ENCODE measurements at places on chromosomes 6 and 20.

DNA sequence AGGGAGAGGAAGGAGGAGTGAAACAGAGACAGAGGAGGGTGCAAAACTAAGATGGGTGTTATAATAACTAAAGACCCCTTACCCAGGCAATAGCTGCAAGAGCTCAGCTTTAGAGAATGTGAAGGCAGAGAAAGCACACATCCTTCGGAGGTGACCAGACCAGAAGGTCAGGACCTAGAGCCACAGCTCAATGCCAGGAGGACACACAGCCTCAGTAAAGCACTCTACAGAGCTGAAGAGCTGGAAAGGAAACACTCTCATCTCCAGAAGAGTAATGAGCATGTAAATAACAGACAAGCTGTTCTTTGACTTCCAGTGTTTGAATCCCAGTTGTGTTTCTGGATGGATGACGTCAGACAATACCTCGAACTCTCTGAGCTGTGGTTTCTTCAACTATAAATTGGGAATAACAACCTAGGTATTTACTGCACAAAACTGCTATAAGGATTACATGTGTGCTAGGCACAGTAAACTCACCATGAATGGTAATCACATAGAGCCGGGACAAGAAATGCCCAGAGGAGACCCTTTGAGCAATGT, 63.2 kb downstream of the MAP3K5 start:
- DNase-seq = no peak

GRCh38 chr6:1853761-1854160, 244.0 kb downstream of the FOXC1 start:
- no peak for DNase-seq

- DNase-seq = no peak
Observed at GRCh38 chr6:23368557-23368956, 757.5 kb upstream of the NRSN1 start.

DNA sequence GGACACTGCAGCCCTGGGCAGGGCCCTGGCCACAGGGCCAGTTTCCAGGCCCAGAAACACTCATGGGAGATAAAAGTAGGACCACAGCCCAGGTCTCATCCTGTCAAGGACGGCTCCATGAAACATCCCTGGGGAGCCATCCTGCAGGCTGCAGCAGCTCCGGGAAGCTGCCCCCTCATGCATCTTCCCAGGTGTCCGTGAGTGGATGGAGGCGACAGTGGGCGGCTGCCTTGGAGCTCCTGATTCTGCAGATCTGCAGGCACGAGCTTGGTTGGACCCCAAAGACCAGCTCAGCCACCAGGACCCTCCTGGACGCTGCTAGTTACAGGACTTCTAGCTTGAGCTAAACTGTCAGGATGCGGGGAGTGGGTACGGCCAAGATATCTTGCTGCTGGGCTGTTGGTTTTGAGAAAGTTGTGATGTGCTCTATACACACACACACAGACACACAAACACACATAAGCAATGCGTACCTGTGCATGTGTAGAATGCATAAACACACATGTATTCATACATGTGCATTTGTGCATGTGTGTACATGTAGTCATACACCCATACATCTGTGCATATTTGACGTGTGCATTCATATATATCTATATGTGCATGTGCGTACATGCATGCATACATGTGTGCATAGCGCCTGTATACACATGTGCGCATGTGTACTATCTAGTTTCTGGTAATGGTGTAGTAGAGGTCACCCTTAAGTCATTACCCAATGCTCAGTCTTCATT, 297.8 kb downstream of the TAF4 start:
- DNase-seq = no peak

- peak; percentile 87 for DNase-seq
Observed at GRCh38 chr6:141562851-141563763, 569.6 kb upstream of the GJE1 start.

GRCh38 chr6:132132924-132133639, 181.9 kb upstream of the CCN2 start:
- peak; percentile 85 for DNase-seq

- DNase-seq = no peak
Observed at GRCh38 chr6:170449835-170450753, 103.0 kb downstream of the PSMB1 start.

DNA sequence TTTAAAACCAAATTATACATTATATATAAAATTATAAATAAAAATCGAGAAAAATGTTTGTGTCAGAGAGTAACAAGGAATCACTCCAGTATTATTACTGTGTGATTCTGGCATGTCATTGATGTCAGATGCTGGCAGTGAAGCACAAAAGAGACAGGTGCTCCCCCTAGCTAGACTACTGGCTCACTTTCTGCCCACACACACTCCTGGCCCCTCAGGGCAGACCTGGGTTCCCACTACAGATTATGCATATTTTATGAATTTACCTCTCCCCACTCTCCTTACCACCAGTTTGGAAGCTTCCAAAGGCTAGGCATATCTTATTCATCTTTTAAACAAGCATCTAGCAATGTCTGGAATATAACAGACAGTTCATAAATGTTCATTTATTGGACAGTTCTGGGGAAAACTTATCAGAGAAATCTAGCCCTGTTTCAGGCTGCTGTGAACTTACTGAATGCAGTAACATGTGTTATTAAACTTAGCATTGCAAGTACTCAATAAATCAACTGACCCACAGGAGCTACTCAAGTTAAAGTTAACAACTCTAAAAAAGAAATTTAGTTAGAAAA, 12.8 kb downstream of the SNX3 start:
- DNase-seq = no peak

DNA sequence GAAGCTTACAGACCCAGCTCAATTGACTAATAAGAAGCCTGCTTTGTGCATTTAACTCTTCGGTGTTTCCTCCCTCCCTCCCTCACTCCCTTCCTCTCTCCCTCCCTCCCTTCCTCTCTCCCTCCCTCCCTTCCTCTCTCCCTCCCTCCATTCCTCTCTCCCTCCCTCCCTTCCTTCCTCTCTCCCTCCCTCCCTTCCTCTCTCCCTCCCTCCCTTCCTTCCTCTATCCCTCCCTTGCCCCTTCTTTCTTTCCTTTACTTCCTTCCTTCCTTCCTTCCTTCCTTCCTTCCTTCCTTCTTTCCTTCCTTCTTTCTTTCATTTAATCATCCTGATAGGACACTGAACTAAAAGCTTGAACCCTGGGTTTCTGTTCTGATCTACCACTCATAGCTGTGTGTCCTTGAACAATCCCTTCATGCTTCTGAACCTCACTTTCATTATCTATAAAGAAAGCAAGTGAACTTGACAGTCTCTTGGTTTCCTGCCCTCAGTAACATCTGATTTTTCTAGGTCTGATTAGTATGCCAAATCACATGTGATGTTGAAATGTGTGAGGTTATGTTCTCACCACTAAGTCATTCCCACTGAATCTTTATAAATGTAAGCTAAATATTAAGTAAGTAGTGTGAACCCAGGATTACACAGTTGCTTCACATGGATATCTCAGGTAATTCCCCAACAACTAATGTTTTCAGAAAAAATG, 132.3 kb upstream of the BMP2 start:
- peak; percentile 68 for DNase-seq

Measured in iris pigment epithelial cell (primary cell).